Nucleus accumbens (tissue), 56 donors: ENCODE measurements at places on chromosomes 4 and X.

GRCh38 chr4:112150920-112151319 is 5.7 kb downstream of the FAM241A start:
- no peak for DNase-seq

GRCh38 chrX:5829060-5829459 is 399.6 kb downstream of the NLGN4X start:
- no peak for DNase-seq

- no peak for DNase-seq
These were observed 61.4 kb upstream of the PACRGL start for GRCh38 chr4:20638825-20639224.

- no peak for DNase-seq
These were observed 139.5 kb downstream of the SH3KBP1 start for GRCh38 chrX:19747652-19748610.

DNA sequence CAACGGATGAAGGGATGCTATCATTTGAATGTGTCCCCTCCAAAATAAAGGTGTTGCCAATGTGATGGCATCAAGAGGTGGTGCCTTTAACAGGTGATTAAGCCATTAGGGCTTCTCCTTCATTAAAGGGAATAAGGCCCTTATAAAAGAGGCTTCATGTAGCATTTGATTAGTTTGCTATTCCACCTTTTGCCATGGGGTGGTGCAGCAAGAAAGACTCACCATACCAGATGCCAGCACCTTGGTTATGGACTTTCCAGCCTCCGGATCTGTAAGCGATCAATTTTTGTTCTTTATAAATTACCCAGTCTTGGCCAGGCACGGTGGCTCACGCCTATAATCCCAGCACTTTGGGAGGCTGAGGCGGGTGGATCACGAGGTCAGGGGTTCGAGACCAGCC is 7.9 kb upstream of the SLC25A43 start:
- DNase-seq: no peak

DNA sequence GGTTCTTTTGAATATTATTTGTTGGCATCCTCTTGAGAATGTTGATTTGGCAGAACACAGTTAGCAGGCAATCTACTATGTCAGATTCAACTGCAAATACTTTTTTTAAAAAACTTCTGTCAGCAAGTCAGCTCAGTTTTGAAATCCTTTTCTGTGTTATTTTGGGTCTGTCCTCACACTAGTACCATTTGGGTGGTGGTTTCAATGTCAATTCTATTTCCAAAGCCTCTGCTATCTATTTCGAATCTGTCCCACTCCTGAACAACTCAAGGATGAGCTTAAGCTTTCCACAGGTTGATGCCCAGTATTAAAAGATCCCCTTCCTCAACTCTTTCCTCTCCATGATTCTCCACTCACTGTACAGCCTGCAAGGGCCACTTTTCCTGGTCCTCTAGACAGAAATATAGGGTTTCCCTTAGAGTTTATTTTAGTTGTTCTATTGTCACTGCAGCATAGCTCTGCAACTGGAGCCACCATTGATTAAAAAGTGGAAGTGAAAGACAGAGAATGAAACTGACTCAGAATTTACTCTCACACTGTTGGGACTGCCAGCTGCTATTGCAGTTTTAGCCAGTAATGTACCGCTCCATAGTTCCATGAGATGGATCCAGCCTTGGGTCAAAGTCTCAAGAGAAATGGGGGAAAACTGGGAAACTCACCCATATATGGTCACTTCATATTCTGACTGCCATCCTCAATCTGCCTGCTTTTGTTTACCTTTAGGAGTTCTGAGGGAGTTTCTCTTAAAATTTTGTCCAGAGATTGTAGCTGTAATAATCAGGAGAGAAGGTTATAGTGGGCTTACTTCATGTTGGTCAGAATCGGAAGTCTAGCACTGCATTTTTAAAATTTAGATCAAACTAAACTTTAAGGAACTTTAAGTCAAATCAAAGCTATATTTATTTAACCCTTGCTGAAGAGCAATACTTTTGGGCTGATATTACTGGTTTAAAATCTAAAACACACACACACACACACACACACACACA is 14.6 kb downstream of the HDX start:
- DNase-seq: no peak

- DNase-seq: no peak
These were observed 174.2 kb upstream of the SCML1 start for GRCh38 chrX:17563076-17563475.

DNA sequence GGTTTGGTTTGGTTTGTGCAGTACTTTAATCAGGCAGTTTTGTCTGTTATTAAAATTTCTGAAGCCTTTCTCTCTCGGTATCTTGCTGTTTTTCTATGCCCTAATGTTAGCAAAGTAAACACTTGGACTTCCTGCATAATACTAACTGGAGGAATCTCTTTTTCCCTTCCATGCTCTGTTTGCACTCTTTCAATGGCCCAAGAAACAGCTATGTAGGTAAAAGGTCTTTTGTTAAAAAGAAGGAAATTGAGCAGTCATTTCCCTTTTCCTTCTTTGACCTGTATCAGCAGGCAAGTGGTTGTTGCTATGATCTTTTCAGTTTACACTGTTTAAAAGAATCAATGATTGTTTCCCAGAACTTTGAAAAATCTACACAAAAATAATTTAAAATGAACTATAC is 82.7 kb downstream of the CCSER1 start:
- no peak for DNase-seq
